Activated CD8-positive, alpha-beta memory T cell treated with anti-CD3 and anti-CD28 coated beads, Interleukin-2, amount 10 ng/mL, durations not matched to agents 7 days and 5 days (primary cell): ENCODE measurements at places on chromosomes 5 and 9. TPM values are rescaled to one million over a fixed set of nuclear protein-coding genes. Genes with fewer than 3 reads are reported as not detected.

The IFNA2 gene
- total RNA-seq, result not detected

The CXXC5 gene
- 4.1 TPM for total RNA-seq

The MYMK gene
- not detected for total RNA-seq

The PDE6A gene
- total RNA-seq, result not detected

The FAM81B gene
- total RNA-seq, result not detected

The ZNF658 gene
- total RNA-seq, result 2.3 TPM

The NUDT2 gene
- total RNA-seq, result 29.7 TPM

The LHX6 gene
- not detected for total RNA-seq

The PCDHB3 gene
- not detected for total RNA-seq

The PHF24 gene
- total RNA-seq, result not detected

The CLIC3 gene
- 7.8 TPM for total RNA-seq

The SHISAL2B gene
- total RNA-seq, result not detected

The TNFSF8 gene
- 30.3 TPM for total RNA-seq

The SPATA31C1 gene
- not detected for total RNA-seq

The TEX48 gene
- 1.6 TPM for total RNA-seq

The KIF24 gene
- 9.3 TPM for total RNA-seq
